ENCODE measurements at places on chromosomes 2 and 18.

- DNase-seq = no peak
Measured at GRCh38 chr2:238635647-238636051, 208.9 kb downstream of the ASB1 start.

- no peak for DNase-seq
Measured at GRCh38 chr2:85129861-85130260, 3.3 kb upstream of the TCF7L1 start.

GRCh38 chr2:10383960-10384734 is 64.0 kb downstream of the ODC1 start:
- no peak for DNase-seq

- peak; percentile 76 for DNase-seq
Measured at GRCh38 chr2:127293748-127294562, at the start of gene ERCC3. Gene ERCC3 (minus strand): TSS chr2:127294144. CDS start chr2:127294081, 63 bp downstream.

- DNase-seq = no peak
Measured at GRCh38 chr2:5699963-5700362, 7.8 kb downstream of the SOX11 start.

DNA sequence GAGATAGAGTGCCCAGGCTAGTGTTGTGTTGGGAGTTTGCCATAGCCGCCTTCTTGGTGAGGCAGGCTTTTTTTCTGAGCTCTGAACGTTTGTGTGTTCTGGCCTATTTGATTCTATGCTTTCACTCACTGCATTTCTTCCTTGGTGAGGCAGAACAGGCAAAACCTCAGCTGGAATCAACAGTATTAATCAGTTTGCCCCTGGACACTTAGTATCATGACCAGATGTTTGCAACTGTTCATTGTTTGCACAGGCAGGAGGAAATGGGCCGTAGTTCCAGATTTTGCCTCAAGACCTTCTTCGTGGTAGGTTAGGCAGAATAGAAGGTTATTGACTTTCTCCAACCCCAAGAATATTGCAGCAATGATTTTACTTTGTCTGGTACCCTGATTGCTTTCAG is 218.1 kb upstream of the RASGRP3 start:
- DNase-seq = no peak

GRCh38 chr18:12463191-12463590 is 55.5 kb downstream of the PRELID3A start:
- no peak for DNase-seq

GRCh38 chr18:13592246-13592645 is 134.1 kb downstream of the FAM210A start:
- no peak for DNase-seq

GRCh38 chr2:57886161-57886786 is 160.3 kb upstream of the VRK2 start:
- DNase-seq = no peak

- DNase-seq = no peak
Measured at GRCh38 chr2:75495862-75496261, 64.9 kb downstream of the EVA1A start.

- no peak for DNase-seq
Measured at GRCh38 chr18:11323359-11323819, 174.0 kb upstream of the PIEZO2 start.

GRCh38 chr18:23406271-23406787 is 46.8 kb upstream of the RIOK3 start:
- no peak for DNase-seq

GRCh38 chr18:35117951-35118411 is 76.8 kb downstream of the MAPRE2 start:
- peak; percentile 54 for DNase-seq

DNA sequence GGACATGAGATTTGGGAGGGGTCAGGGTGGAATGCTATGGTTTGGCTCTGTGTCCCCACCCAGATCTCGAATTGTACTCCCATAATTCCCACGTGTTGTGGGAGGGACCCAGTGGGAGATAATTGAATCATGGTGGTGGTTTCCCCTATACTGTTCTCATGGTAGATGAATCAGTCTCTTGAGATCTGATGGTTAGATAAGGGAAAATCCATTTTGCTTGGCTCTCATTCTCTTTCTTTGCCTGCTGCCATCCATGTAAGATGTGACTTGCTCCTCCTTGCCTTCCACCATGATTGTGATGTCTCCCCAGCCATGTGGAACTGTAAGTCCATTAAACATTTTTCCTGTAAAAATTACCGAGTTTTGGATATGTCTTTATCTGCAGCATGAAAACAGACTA is 80.9 kb upstream of the GALNT5 start:
- no peak for DNase-seq

- no peak for DNase-seq
Measured at GRCh38 chr2:100418406-100418962, 1.0 kb upstream of the CHST10 start.

- no peak for DNase-seq
Measured at GRCh38 chr2:22673529-22673928, 711.5 kb upstream of the KLHL29 start.

DNA sequence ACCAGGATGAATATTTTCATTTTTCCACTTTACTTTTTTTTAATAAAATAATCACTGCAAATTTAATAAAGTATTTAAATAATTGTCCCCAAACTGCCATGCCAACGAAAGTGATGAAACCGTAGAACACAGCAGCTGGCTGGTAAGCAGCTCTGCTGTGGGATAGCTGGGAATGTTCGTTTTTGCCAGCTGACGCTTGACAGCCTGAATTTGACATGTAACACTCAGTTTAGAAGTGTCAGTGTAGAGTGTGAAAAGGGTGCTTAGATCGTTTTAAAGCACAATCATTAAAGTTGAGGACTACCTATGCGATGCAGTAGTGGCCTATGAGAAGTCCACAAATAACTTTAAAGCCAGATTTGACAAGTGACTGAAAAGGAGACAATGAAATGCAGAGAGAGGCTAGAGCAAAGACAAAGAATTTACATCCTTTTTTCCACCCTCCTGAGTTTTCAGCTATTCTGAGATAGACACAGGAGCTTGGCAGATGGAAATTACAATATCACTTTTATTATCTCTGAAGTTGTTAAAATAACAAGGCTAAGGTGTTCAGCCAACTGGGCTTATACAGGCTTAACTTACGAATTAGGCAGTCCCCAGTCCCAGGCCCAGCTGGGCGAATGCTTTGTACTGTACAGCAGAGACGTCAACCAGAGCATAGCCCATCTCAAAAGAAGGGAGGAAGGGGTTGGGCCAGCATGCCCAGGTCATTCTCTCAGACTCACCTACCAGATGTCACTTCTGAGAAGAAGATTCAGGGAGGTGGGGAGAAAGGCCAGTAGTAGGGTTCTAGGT is 31.9 kb upstream of the SLC1A4 start:
- no peak for DNase-seq

DNA sequence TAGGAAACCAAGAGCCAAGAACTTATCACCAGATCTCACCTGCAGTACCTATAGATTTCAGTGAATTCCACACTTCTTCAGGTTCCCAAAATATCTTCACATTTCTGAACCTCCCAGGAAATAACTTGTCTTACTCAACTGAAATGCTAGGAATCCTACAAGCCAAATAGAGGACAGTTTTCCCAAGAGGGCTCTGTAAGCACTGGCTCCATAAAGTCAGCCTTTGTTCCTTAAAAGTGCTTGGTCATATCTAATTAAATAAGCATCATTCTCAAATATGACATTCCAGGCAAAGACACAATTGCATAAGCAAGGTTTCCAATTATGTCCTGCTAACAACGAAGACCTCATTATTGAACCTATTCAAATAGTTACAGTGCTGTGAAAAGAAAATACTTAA is 154.6 kb upstream of the MGAT5 start:
- DNase-seq = no peak

DNA sequence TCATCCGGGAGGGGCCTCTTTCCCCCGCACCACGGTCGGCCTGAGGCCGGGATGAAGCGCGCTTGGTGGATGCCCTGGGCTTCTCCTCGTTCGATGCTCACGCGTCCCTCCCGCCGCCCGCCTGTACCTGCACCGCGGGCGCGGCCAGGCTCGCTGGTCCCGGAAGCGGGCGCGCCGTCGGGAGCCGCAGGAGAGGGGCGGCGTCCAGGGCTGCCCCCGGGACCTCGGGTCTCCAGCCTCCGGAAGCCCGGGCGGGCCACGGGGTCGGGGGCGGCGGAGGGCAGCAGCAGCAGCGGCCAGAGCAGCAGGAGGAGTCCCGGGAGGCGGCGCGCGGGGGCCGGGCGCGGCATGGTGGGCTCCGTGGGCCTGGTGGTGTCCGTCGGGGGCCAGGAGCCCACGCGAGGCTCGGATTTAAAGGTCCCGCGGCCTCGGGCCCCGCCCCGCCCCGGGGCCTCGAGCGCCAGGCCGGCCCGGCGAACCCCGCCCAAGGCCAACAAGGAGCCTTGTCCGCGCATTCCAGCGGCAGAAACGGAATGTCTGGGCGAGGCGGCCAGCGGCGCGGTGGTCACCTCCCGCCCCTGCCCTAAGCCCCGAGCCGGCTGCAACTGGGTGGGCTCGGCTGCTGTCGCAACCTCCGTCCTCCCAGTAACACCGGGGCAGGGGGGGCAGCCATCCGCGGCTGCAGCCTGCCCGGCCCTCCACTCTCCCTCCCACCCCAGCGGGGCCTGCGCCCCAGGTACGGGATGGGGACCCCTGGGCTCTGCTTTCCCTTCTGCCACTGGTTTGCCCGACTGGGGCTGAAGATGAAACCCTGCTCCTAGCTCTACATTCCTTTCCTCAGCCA is at the start of gene MATN3:
TSS of gene MATN3 (minus strand) at position 387 of the 844 bp plus-strand sequence. CDS start at position 350, 37 bp downstream.
- no peak for DNase-seq

GRCh38 chr2:201343559-201343958 is 13.6 kb downstream of the FLACC1 start:
- no peak for DNase-seq

GRCh38 chr2:162782138-162782537 is 56.4 kb downstream of the KCNH7 start:
- no peak for DNase-seq

GRCh38 chr18:55743736-55744135 is 155.7 kb upstream of the TCF4 start:
- DNase-seq = peak; percentile 26

GRCh38 chr2:124035001-124035400 is 9.9 kb downstream of the CNTNAP5 start:
- DNase-seq = no peak

- DNase-seq = no peak
Measured at GRCh38 chr18:25247725-25248124, 104.2 kb downstream of the ZNF521 start.

GRCh38 chr18:55076643-55077218 is 117.5 kb upstream of the CCDC68 start:
- no peak for DNase-seq

DNA sequence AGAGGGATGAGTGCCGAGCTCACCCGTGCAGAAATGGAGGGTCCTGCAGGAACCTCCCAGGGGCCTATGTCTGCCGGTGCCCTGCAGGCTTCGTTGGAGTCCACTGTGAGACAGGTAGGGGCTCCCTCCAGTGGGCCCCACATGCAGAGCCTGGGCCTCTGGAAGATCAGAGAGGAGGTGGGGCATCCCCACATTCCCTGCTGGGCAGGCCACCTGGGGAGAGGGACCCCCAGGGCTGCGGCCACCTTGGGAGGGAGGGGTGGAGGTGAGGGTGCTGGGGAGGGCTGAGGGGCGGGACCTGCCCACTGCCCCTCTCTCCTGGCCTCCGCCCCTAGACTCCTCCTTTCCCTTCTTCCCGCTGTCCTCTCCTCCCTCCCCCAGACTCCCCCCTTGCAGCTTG is 38.5 kb downstream of the MTERF4 start:
- no peak for DNase-seq
